Left forelimb (tissue), 1 donor: ENCODE measurements at places on chromosomes 2 and 18.

- no peak for DNase-seq
These were observed 78.6 kb downstream of the SATB2 start for GRCh38 chr2:199378948-199379650.

DNA sequence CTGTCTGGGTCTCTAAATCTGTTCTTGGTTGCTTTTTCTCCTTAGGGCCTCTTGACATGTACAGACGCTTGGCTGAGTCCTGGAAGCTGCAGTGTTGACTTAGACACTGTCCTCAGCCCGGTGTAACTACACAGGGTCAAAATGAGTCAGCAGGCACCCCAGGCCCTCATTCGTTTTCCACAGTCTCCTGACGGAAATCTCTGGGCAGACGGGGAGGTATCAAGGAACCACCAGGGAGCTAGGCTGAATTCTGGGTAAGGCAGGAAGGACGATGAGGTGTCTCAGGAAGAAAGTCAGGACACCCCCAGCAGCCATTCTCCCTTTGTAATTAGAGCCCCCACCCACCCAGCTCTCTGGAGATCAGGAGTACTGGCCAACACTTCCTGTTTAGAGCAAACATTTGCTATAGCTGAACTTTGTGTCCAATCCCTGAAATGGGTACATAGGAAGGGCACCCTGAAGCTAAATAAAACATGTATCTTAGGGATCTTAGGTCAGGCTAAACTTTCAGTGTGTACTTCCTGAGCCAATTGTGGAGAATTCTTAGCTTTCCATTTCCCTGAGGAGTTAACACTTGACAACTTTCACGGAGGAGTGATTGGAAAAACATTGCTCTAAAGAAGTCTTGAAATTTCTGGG, 23.9 kb upstream of the EPAS1 start:
- no peak for DNase-seq

GRCh38 chr2:37295469-37296073, 29.1 kb downstream of the PRKD3 start:
- no peak for DNase-seq

GRCh38 chr18:8260319-8260718, 348.9 kb upstream of the RAB12 start:
- no peak for DNase-seq

GRCh38 chr2:106701203-106702022, 184.6 kb downstream of the ST6GAL2 start:
- DNase-seq: no peak

DNA sequence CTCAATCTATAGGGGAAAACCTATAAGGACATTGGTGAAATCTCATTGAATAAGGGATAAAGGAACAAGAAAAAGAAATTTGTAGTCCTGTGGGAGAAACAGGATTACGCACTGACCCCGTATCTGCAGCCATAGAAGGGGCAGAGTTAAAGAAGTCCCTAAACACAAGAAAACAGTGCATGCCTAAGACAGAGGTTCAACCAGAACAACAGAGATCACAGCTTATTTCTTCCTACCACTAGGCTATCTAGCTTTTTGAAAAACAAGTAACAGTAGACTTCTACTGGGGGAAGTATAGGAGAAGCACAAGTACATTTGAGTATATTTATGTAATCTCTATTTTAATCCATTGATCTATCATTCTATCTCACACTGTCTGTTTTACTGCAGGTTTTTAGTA, 485.2 kb upstream of the REG3G start:
- no peak for DNase-seq

DNA sequence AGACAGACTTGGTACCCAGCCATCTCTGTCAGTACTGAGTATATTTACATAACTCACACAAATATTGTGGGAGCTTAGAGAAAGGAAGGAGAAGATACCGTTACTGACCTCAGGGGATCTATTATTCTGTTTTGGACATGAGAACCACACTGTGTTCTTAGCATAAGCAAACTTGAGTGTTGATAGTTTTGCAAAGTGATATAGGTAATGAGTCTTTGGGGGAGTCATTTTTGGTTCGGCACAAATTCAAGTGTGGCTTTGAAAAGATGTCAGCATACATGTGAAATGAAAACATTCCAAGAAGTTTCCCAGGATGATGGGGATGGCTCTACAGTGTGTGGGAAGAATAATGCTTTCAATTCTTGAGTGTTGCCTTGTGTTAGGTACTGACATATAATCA, 24.1 kb downstream of the SMARCAL1 start:
- no peak for DNase-seq
